ENCODE measurements at places on chromosomes 1 and 21. TPM values are rescaled to one million over a fixed set of nuclear protein-coding genes. Genes with fewer than 3 reads are reported as not detected.

DNA sequence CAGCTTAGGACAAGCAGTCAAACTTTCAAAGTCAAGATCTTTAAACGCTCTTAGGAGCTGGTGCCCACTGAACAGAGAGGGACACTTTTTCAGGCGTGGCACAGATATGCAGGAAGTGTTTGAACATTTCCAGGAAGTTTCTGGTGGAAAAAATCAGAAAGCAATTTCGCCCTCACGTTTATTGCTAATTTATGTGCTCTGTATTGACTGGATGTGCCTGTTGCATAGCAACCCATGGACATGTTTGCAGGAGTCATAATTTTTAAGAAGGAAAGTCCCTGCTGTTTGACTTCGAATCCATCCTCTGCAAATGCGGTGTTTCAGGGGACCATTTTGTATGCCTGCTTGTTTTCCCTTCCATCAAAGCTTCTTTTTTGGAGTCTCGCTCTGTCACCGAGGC, 239.9 kb upstream of the IRF2BP2 start:
- H3K27me3 ChIP-seq: no peaks in the 10 kb centered on the region
- H3K27ac ChIP-seq: peak overlapping the region; percentile 32
- H3K4me3 ChIP-seq: no peak overlapping the region

DNA sequence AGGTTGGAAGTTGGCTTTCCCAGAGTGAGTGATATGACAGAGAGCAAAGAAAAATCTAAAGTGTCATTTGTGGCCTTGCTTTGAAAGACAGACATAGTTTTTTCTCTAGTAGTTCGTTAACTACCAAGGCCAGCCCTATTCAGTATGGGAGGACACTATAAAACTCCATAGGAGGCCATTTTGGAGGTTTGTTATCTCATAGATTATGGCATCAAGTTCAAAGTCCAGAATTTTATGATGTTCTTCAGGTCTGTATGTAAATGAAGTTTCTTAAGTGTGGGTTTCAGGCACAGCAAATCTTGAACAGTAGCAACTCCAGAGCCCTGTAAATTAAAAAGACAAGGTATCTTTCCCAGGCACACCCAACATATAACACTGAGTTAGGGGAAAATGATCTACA, 437.1 kb downstream of the PLPP3 start:
- H3K27ac ChIP-seq: no peak overlapping the region
- peaks cover 5% of the 10 kb centered on the region for H3K27me3 ChIP-seq
- no peak for DNase-seq

GRCh38 chr1:115437196-115437595, 99.1 kb upstream of the NGF start:
- no peak overlapping the region for H3K27ac ChIP-seq
- H3K4me3 ChIP-seq: no peak overlapping the region
- peaks cover 38% of the 10 kb centered on the region for H3K27me3 ChIP-seq
- no peaks in the 10 kb centered on the region for H3K36me3 ChIP-seq
- no peaks in the 10 kb centered on the region for H3K4me1 ChIP-seq
- no peak for DNase-seq

CNKSR1 gene
- total RNA-seq: 5.4 TPM
